ENCODE measurements at places on chromosomes 12 and 14.

DNA sequence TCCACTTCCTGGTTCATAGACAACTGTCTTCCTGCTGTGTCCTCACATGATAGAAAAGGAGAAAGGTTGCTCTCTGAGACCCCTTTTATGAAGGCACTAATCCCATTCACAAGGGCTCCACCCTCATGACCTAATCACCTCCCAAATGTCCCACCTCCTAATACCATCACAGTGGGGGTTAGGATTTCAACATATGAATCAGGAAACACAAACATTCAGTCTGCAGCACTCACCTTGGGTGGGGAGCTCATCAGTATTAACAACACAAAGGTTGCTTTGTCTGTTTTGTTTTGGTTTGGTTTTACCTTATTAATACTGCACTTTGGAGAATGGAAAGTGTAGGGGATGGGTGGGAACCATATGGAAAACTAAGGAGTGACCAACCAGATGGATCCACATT is 10.5 kb upstream of the SMCO2 start:
- no peak for DNase-seq

DNA sequence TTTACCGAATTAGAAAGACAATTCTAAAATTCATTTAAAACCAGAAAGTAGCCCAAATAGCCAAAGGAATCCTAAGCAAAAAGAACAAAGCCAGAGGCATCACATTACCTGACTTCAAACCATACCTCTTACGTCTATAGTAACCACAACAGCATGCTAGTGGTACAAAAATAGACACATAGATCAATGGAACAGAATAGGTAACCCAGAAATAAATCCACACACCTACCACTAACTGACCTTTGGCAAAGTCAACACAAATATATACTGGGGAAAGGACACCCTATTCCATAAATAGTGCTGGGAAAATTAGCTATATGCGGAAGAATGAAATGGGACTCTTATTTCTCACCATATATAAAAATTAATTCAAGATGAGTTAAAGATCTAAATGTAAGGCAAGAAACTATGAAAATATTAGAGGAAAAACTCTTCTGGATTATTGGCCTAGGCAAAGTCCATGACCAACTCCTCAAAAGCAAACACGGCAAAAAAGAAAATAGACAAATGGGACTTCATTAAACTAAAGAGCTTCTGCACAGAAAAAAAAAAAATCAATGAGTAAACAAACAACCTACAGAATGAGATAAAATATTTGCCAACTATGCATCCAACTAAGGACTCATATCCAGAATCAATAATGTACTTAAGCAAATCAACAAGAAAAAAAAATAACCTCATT is 568.9 kb downstream of the SOX5 start:
- no peak for DNase-seq

DNA sequence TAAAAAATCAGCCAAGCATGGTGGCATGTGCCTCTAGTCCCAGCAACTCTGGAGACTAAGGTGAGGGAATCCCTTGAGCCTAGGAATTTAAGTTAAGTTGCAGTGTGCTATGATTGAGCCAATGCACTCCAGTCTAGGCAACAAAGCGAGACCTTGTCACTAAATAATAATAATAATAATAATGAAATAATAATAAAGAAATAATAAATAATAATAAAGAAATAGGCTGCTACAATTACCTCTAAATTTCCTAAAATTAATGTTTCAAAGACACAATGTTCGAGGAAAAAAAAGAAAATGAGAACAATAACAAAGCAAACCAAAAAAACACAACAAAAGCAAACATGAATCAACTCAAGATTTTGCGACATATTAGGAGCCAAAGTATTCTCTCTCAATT is 29.7 kb downstream of the RALGAPA1 start:
- no peak for DNase-seq

GRCh38 chr12:107822356-107822755 is 47.9 kb downstream of the ASCL4 start:
- DNase-seq = no peak

DNA sequence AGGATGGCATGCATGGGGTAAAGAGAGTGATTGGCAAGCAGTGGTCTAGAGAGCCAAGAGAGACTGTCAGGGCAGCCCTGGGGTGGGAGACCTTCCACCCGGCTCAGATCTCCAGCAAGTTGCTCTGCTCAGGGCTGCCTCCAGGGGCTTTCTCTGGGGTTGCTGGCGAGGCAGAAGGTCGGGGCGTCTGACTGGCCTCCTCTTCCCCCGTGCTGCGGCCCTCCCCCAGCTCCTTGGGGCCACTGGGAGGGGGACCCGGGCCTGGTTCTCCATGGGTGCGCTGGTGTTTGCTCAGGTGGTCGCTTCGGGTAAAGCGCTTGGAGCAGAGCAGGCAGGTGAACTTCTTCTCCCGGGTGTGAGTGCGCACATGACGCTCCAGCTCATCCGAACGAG is 6.6 kb upstream of the AAAS start:
- no peak for DNase-seq

DNA sequence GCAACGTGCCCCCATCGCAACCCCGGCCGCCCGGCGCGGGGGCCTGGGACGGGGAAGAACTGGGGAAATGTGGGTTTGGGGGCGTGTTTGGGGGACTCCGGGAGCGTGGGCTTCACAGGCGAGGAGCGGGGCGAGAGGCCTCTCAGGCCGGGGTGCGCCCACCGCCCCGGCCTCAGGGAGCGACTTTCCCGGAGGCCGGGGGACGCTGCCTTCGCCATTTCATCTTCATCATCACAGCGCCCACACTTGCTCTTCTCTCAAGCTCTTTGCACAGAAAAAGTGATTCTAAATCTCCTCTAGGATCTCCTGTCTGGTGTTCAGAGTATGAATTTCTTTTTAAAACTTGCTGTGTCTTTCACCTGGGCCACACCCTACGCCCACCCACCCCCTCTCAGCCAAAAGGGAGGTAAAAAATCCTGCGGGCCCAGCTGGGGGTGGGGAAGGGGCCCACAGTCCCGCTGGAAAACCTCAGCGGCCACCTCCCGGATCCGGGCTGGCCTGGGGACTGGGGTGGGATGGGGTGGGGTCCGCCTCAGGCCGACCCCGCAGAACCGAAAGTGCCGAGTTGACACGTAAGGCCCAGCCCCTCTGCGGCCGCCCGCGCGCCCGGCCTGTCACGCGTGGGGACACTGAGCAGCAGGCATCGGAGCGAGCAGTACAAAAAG is 7.4 kb downstream of the CDKN1B start:
- no peak for DNase-seq

DNA sequence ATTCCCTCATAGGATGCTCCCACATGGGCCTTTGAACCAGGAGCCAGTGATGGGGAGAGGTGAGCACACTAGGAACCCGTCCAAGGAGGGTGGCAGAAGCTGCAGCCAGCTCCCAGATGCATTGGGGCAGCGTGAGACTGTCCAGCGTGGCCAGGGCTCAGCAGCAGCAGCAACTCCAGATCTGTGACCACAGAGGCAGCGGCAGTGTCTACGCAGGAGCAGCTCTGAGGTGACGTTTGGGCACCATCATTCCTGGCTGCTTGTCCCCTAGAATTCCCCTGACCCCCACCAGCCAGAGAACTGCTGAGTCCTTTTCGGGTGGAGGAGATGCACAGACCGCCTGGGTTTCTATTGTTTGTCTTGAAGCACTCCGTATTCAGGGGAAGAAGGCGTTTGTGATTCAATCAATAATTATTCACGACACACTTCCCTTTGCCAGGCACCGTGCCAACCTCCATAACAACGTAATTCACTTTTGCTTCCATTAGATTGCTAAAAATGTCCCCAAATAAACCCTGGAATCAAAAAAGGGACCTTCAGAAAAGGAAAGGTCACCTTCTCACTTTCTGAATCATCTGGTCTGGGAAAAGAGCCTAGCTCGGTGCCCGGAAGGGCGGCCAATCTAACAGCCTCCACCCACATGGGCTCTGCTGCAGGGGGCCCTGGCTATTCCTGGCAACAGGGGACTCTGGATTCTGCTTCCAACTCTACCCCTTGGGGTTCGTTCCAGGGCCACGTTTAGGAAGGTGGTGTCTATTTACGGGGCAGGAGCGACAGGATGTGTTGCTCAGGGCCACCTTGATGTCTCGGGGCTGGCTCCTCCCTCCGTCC is 11.4 kb upstream of the BDKRB2 start:
- DNase-seq = no peak

DNA sequence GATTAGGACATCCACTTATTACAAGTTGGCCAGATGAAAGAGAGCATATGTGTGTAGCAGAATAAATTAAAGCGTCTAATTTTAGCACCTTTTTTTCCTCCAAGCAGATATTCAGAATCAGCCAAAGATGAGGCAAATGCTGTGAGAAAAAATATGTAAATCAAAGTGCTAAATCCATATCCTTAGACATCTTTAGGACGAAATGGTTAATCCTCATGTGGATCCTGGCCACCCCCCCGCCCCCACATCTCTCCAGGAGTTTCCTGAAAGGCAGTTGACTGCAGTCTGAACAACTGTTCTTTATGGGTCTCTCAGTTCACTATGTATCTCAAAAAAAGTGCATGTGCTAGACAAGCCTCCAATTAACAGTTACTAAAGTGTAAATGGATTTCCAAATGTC is 1768.1 kb upstream of the SEL1L start:
- DNase-seq = no peak

GRCh38 chr14:104111301-104112112 is 26.0 kb downstream of the ASPG start:
- DNase-seq = no peak

DNA sequence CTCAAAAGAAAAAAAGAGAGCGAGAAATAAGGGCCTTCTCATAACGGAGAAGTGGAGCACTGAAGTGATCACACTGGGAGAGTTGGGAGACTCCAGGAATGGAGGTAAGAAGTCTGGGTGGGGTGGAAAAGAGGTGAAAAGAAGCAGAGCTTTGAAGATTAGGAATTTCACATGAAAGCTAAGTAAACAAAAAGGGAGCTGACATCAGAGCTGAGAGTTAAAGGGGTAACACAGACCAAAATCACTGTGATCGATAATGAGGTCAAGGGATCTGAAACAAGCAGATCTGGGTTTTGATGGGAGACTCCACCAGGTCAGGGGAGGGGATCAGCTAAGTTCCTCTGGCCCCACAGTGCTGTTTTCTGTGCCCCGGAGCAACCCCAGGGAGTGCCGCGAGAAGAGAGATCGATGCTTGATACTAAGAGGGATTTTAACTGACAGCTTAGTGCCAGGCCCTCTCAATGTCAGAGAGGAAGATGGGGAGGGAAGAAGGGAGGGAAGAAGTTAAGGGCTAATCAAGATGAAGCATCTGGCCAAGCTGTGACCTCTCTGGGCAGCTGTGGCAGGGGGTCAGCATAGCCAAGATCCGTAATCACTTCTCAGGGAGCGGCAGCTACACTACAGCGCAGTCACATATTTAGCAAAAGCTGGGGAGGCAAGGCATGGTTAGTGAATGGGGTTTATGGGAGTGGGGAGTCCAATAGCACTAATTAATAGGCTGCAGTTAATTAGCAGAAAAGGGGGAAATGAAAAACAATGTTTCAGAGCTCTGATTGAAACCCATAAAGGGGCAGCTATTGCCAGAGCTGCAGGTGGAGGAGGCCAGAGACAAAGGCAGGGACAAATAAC is 8.0 kb downstream of the AQP6 start:
- DNase-seq = no peak

- no peak for DNase-seq
These were observed 16.4 kb upstream of the TMEM30B start for GRCh38 chr14:61297581-61297980.

- no peak for DNase-seq
These were observed 155.5 kb upstream of the KRR1 start for GRCh38 chr12:75666939-75667334.

DNA sequence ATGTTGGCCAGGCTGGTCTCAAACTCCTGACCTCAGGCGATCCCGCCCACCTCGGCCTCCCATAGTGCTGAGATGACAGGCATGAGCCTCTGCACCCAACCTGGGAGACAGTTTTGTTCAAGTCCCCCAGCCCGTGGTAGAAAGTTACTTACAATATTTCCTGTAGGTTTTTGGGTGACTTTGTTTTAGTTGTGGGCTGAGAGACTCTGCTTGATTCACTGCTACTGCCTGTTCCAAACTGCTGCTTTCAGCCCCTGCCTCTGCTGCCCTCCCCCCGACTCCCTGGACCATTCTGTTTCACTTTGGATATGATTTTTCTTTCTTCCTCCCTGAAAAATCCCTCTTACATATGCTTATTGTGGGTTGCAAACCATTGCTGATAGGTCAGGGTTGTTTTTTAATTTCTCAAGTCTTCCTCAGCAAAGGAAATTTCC is 13.4 kb upstream of the PCNX1 start:
- DNase-seq = no peak

- no peak for DNase-seq
These were observed 39.4 kb downstream of the ZFHX2 start for GRCh38 chr14:23512156-23512555.

GRCh38 chr12:13534645-13535398 is 338.3 kb downstream of the EMP1 start:
- no peak for DNase-seq

- DNase-seq = no peak
These were observed 1.1 kb downstream of the ETV6 start for GRCh38 chr12:11650286-11651281.

- no peak for DNase-seq
These were observed 202.2 kb upstream of the OR4E1 start for GRCh38 chr14:21875791-21876190.

GRCh38 chr14:92108345-92109254 is 2.2 kb upstream of the ATXN3 start:
- DNase-seq = no peak

DNA sequence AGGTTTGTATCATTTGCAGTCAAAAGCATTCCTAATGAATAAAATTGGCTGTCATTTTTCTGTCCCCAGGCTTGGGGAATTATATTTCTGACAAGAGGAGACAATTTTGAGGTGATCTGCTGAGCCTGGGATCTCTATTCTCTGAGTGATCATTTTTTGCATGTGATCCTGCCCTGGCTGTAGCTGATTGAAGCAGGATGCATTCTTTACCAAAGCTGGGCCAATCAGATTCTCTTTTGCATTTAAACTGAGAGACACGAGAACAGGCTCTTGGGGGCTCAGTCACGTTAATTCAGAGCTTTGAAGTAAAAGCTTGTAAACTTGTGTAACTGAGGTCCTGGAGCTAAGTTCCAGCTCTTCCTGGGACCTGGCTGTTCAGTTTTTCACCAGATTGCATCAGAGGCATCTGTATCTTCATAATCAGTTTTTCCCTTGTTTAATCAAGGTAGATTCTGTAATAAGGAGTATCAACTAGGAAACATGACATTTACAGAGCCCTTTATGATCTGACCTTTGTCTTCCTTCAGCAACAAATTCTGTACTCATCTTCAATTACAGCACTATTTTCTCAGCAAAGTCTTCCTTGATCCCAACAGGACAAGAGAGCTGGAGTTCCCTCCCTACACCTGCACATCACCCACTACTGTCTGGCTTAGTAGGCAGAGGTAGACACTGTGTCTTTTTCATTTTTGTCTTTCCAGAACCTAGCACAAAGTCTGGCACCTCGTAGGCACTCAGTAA is 35.0 kb upstream of the MANSC4 start:
- no peak for DNase-seq

DNA sequence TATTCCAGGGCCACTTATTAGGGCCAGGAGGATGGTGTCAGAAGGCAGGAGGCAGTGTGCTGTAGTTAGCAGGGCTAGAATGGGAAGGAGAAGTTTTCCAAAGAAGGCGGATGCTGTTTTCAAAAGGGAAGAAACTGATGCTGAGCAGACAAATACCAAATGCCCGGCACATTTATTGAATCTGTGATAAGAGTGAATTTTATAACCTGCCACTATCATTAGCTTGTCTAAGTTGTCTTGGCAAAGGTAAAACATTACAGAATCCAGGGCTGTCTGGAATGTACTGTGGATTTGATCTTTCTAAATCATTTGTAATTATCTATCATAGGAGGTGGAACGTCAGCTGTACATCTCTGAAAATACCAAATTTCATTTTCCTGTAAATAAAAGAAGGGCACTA is 40.8 kb downstream of the NDUFA12 start:
- DNase-seq = no peak

- no peak for DNase-seq
These were observed 89.6 kb upstream of the PTPRR start for GRCh38 chr12:71010143-71010479.

GRCh38 chr12:12466157-12466556 is 96.5 kb downstream of the DUSP16 start:
- no peak for DNase-seq
